SW 1271 (cell line): ENCODE measurements at places on chromosomes 5 and 9.
A peak's percentile ranks its signal among the peaks of the same experiment; 100 is the strongest.

DNA sequence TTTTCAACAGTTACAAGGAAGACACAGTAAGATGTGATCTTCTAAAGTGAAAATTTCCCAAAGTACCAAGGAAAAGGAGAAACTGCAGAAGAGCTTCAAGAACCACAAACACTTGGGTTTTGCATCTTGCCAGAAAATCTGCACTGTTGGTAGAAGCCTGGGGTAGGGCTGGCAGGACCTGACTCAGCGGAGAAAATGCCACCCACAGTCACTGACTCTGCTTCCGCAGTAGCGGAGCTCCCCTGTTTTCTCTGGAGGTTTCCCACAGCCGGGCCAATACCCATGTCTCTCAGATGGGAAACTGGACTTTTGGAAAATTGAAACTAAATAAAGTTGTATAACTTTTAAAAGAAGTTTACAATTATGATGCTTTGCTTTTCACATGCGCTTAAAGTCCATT, 104.2 kb downstream of the MEF2C start:
- DNase-seq: no peak

- DNase-seq: no peak
Measured at GRCh38 chr9:134433101-134433500, 106.8 kb downstream of the RXRA start.

- no peak for DNase-seq
Measured at GRCh38 chr5:51388488-51389287, 5.4 kb downstream of the ISL1 start.

DNA sequence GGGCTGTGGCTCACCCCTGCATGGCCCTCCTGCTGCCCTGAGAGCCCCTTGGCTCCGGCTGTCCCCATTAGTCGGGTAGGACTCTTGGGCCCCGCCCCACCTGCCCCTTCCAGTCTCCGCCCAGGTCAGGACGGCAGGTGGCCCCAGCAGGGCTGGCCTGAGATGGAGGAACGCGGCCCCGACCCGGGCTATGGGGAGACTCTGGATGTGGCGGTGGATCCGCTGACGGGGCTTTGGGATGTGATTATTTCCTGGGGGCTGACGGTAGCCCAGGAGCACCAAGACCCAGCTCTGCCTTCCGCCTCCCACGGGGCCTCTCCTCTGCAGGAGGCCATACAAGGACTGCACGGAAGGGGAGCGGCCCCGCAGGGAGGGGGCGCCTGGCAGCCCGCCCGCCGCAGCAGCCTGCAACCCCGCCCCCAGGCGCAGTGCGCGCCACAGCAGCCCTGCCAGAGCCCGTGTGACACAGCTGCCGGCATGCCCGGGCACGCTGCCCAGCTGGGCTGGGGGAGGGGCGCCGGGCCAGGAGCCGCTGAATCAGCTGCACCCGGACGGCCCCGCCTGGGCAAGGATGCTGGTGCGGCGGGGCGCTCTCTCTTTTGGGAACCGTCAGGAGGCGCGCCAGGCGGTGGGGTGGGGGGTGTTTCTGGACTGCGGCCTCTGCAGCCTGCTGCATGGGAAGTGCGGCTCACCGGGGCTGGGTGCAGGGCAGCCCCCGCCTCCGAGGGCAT, 9.2 kb downstream of the TMEM250 start:
- DNase-seq: peak; percentile 73

GRCh38 chr5:163730206-163730756, 224.9 kb downstream of the MAT2B start:
- DNase-seq: no peak

DNA sequence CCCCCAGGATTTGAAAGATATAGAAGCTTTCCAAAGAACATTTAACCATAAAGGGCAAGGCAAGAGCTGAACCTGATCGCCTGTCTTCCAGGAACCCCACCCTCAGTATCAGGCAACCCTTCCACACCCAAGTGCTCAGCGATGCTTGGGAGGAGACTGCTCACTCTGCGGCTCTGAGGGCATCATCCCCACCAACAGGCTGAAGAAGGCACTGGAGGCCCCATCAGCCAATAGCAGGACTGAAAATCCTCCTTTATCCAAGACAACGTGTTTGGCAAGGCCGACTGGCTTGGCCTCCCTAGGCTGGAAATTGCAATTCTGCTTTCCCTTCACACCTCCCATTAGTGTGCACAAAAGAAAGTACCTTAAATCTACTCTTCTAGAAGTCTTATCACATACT, 1.4 kb upstream of the PPP2CA start:
- DNase-seq: no peak

DNA sequence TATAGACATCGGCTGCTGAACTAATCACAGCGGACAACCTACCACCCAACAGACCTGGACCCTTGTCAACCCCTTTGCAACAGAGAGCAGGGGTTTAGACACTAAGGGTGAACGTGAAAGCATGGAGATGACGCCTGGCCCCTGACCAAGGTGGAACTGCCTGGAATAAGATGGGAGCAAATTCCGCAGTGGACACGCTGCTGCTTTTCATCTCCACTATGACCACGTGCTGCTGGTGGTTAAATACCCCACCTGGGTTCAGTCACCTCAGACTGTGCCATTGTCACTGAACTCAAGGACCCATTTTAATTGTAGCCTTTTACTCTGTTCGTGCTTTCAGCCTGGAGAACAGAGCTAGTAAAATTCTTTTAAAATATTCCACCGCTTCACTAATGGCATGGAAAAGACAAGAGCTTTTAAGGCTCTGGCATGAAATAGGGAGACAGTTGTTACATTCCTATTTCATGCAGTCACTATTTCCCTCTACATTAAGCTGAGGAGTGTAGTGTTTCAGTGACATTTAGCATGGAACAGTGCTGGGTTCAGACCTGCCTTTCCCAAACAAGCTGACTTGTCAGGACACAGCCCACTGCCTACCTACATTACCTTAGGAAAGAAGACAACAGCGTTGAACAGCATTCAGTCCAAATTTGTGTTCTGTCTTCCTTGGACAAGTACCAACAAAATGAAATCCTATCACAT, 96.8 kb downstream of the ANKRD18B start:
- DNase-seq: no peak

- no peak for DNase-seq
Measured at GRCh38 chr5:94700592-94700991, 82.1 kb downstream of the SLF1 start.

DNA sequence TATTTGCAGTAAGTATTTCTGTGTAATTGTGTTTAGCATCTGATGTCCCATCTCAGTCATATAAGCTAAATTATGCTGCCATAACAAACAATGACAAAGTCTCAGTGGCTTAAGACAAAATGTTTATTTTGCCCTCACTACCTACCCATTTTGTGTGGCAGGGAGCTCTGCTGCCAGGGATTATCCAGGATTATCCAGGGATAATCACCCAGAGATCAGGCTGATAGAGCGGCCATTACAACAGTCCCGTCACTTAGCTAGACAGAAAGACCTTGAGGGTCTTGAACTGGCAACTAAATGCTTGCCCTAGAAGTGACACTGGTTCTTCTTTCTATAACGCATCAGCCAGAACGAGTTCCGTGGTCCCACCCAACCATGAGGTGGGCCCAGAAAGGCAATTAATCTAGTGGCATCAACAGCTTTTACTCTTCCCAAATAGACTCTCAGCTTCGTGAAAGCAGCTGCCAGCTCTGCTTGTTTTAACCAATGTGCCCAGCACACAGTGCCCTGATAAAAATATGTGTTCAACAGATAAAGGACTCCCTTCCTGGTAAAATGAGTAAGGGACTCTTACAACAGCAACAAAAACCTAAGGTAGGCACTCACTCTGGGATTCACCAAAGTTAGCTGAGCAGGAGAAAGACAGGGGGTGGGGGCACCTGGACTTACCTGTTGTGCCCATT, 22.8 kb downstream of the CCDC69 start:
- no peak for DNase-seq

DNA sequence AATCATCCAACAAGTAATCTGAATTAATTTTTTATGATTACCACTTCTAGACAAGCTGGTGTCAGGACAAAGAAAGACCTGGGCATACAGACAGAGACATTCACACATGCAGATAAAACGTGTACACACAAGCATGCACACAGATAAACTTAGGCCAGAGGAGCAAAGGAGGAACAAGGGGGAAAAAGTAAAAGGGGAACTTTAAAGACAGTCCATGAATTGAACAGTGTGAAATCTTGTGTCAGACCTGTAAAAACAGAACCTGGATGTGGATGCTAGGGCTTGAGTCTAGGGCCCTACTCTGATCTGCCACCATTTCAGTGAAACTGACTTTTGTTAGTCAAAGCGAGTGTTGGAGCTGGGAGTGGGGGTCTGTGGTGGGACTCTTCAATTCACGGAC, 11.2 kb upstream of the ZSWIM6 start:
- DNase-seq: no peak

- DNase-seq: no peak
Measured at GRCh38 chr5:154278908-154279307, 88.4 kb downstream of the GALNT10 start.

DNA sequence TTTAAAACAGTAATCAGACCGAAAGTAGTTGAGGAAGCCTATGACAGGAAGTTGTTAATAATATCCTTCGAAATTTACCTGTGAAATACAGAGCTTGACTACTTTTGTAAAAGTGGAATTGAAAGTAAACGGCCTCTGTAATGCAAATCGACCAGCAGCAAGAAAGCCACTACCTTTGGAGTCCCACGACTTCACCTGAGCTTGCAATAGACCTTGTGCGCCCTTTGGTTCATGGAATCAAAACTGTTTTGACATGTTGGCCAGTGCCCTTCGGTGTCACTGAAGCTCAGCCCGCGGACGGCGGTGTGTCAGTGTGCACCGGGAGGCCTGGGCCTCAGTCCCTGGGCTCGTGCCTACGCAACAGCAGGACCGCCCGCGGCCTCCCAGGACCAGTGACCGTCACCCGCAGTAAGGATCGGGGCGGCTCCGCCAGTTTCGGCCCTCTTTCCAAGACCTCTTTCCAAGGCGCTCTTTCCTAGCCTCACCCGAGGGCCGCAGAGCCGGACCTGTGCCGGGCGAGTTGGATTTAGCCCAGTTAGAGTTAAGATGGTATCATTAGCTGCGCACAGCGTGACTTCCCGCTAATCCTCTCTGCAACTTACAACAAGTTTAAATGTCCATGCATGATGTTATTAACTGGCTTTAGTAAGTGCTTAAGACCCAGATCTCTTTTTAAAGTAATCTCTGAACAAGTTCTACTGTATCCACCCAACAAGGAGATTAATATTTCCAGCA, 223.3 kb downstream of the MEF2C start:
- DNase-seq: no peak
